Pancreas (tissue), 10 donors: ENCODE measurements at places on chromosomes 11 and 22. TPM values are rescaled to one million over a fixed set of nuclear protein-coding genes. Genes with fewer than 3 reads are reported as not detected.

GRCh38 chr11:116567721-116568242 is 205.0 kb downstream of the BUD13 start:
- no peak for DNase-seq

The MMP7 gene
- total RNA-seq, result 30.9 TPM

DNA sequence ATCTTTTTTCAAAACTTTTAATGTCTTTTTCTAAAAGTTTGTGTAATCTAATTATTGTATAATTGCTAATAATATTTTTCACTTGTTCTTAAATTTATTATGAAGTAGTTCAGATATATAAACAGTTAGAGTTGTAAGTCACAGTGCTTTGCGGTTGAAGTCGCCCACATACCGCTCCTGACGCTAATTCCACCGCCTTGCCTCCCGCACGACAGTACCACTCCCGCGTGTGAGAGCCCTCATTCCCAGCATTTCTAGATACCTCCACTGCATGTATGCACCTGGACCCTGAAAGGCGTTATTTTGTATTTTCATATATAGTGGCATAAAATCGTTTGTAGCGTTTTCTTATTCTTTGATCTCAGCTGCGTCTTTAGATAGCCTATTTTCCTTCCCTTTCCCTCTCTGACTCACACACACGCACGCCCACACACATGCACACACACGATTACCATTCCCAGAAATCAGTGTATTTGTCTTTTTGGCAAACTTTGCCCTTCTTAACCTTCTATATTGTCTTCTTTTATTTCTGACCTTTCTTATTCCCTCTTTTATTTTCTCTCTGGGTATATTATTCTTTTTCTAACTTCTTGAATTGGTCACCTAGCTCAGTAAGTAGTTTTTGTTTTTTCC is 56.4 kb upstream of the PITPNB start:
- no peak for DNase-seq

DNA sequence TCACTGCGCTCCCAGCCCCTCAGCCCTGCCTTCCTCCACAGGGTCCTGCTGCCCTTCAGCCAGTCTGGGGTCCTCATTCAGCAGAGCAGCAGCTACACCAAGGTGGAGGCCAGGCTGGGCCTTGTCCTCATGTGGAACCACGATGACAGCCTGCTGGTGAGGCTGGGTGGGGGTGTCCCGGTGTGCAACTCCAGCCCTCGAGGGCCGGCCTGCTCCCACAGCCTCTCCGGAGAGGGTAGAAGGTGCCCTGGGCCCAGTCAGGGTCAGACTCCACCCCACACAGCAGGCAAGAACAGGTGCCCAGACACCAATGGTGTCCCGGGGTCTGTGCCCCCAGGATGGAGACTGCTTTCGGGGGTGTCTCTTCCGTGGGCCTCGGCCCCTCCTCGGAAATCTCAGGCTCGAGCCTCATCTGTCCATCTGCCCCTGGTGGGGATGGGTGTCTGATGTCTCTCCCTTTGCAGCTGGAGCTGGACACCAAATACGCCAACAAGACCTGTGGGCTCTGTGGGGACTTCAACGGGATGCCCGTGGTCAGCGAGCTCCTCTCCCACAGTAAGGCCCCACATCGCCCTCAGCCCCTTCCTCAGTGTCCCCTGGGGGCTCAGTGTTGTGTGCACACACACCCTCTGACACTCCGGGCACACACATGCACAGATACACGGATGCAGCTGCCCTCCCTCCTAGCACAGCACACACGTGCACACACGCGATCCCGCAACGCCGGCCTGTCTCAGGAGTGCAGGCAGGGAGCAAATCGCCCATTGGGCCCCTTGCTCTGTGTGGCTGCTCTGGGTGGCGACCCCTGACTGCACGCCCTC is 4.9 kb downstream of the MUC5AC start:
- peak; percentile 55 for DNase-seq

The OR51E2 gene
- not detected for total RNA-seq

DNA sequence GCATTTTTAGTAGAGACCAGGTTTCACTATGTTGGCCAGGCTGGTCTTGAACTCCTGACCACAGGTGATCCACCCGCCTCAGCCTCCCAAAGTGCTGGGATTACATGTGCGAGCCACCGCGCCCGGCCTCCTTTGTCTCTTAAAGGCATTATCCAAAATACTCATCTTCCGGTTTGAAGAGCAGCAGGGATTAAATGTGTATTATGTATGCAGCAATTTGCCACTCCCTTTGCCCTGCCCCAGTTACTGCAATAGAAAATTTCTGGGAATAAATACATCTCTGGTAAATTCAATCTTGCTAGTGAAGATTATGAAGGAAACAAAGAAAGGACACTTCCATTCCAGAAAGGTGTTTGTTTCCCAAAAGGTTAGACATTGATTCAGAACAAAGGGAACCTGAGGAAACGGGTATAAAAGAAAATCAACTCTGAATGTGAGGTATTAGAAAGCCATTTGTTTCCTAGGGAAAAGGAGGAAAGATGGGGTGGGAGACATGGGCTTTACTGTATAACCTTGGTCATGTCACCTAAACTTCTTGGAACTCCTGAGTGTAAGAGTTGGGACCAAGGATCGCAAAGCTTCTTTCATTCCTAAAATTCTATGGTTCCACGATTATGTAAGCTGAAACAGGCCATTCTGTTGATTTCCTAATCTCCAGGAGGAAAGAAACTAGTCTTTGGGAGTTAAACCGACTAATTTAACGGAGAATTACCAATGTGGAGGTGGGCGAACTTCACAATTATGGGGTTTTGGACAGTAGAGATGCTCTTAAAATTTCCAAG is 959 bp upstream of the HIPK3 start:
- DNase-seq, result no peak

The ANO3 gene
- 0.93 TPM for total RNA-seq

GRCh38 chr11:2089536-2090165 is 49.5 kb downstream of the IGF2 start:
- DNase-seq, result no peak

The PARVB gene
- 10.5 TPM for total RNA-seq

DNA sequence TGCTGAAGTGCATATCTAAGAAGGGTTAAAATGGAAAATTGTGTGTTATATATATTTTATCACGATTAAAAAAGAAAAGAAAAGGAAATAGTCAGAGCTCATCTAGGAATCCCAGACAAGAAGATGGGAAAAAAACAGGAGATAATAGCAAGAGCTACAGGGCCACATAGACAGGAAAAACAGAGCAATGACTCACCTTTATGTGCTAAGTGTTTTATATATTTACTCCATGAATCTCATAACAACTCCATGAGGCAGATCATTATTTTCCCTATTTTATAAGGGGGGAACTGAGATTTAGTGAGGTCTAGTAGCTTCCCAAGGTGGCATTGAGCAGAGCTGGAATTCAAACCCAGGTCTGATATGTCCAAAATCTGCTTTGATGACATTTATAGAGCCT is 18.1 kb upstream of the ELF5 start:
- DNase-seq, result no peak

The GLB1L2 gene
- 8.5 TPM for total RNA-seq

DNA sequence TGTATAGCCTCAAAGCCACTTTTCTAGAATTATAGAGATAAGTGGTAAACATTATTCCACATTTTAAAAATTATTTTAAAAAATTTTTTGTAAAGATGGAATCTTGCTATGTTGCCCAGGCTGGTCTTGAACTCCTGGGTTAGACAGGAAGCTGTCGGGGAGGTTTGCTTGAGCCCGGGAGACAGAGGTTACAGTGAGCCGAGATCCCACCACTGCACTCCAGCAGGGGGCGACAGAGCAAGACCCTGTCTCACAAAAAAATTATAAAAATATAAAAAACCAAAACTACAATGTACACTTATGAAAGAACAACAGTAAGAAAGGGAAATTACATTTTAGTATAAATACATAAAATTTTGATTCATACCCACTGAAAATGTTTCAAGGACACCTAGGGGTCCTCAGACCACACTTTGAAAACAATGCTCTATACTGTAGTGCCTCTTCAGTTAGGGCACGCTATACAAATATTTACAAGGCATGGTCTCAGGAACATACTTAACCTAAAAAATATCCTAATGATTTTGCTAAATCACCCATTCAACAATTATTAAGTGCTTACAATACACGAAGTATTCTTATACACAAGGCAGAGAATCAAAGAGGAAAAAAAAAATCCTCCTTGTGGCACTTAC is 111.2 kb downstream of the MRTFA start:
- DNase-seq, result peak; percentile 69

GRCh38 chr11:635945-636510 is 1.0 kb upstream of the DRD4 start:
- DNase-seq, result peak; percentile 56

The OTOG gene
- total RNA-seq, result not detected

The FXYD6 gene
- 9.7 TPM for total RNA-seq

DNA sequence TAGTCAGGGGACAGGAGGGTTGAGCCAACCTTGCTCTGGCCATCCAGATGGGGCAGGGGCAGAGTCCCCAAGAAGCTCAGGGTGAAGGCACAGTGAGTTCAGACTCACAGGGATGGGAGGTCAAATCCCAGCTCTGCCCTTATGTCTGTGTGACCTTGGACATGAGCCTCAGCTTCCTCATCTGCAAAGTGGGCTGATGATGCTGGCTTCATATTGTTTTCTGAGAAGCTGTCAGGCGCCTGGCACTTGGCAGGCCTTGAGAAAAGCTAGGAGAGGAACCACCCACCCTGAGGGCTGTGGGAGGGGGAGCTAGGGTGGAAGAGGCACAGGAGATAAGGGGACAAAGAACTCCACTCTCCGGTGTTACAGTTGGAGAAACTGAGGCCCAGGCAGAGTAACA is 23.6 kb downstream of the CYTH4 start:
- DNase-seq, result no peak

DNA sequence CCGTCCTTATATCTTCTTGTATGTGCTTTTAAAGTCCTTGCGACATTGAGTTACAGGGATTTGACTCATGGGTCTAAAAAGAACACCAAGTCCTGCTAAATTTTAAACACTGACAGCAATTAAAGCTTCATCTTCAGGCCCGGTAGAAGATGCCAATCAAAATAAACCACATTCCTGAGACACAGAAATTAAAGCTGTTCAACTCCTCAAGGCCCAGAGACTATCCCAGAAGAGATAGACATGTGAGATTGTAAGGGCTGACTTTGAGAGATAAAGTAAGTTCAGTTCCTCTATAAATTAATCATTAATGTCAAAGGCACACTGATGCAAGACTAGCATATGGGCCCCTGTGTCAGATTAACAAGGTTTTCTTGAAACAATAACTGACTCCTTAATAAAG is 49.8 kb downstream of the OSBPL5 start:
- no peak for DNase-seq

- DNase-seq, result no peak
Measured at GRCh38 chr22:32267011-32267410, 11.9 kb upstream of the SLC5A4 start.

- DNase-seq, result no peak
Measured at GRCh38 chr11:128783513-128783912, 83.6 kb downstream of the KCNJ1 start.

GRCh38 chr22:30880181-30880601 is 88.4 kb downstream of the MORC2 start:
- DNase-seq, result no peak

The POLA2 gene
- total RNA-seq, result 6.2 TPM

DNA sequence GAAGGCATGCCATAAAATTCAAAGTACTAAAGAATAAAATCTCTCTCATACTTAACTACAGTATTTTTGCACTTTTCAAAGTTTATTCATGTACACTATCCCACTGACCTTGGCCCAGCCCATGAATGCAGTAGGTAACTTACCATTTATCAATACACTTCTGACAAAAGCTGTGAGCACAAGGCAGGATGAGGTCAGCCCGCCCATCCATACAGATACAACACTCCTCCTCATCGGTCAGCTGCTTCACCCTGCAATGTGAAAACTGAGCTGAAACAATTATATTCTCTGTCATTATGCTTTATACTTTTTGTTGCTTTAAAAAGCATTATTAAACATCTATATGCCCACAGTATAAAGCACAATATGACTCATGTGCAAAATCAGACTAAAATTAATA is 22.1 kb downstream of the RNF141 start:
- DNase-seq, result no peak

DNA sequence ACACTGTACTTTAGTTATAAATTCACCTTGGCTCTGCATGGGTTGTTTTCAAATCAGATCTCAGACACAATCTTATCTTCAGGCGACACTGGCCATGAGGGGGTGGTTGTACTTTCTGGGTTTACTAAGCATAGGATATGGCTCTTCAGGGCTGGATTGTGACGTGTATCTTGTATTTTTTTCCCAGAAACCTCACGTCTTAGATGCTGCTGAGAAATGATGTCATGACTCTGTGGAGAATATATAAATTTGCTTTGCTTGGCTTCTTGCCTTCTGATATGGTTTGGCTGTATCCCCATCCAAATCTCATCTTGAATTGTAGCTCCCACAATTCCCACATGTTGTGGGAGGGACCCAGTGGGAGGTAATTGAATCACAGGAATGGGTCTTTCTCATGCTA is 82.8 kb upstream of the VSTM5 start:
- no peak for DNase-seq

DNA sequence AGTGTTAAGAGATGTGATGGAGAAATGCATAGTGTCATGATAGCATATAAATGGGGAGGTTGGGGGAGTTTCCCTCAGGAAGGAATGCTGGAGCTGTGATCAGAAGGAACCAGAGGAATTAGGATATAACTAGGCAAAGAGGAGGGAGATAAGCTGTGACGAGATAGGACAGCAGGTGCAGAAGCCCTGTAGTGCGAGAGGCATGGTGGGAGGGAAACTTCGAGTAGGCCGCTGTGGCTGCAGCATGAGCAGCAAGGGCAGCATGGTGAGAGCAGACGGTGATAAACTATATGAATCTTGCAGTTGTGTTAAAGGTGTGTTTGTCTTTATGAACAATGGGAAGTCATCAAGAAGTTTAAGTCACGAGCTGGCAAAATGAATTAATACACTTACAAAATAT is 109.9 kb downstream of the EMSY start:
- no peak for DNase-seq

DNA sequence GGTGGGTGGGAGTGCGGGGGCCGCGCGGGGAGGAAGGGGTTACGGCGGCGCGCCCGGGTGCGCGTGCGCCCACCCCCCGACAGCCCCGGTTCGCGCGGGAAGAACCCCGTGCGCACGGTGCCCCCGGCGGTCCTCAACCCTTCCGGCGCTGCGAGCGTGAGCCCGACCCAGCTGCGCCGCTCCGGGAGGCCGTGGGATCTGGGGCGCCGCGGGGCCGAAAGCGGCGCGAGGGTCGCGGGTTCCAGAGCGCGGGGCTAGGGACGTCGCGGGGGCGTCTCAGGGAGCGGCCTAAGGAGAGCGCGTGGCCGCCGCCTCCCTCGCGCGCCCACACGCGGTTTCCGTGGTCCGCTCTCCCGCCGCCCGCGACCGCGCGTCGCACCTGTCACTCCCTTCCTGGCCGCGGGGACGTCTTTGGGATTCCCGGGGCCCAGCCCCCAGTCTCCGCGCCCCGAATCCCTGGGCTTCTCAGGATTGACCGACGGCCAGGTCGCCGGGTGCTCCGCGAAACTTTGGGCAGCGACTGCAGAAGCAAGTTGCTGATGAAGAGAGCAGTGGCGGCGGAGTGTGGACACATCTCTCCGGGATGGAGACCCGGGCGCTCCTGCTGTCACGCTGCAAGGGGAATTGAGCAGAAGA is 582 bp downstream of the SREBF2 start:
- peak; percentile 40 for DNase-seq

- DNase-seq, result no peak
Measured at GRCh38 chr11:134632347-134633119, 220.5 kb upstream of the B3GAT1 start.

The ART1 gene
- total RNA-seq, result not detected

The VSIG10L2 gene
- total RNA-seq, result 0.52 TPM

- peak; percentile 85 for DNase-seq
Measured at GRCh38 chr22:39994566-39995392, at the start of gene FAM83F. TSS of gene FAM83F (plus strand) at chr22:39994954. CDS start at chr22:39995043, 89 bp downstream.

The HTR3B gene
- total RNA-seq, result not detected

The AMOTL1 gene
- 23.0 TPM for total RNA-seq

- no peak for DNase-seq
Measured at GRCh38 chr11:100999756-101000155, 129.9 kb downstream of the PGR start.

GRCh38 chr11:11816511-11817314 is 25.1 kb upstream of the USP47 start:
- no peak for DNase-seq
